Caco-2 (cell line): ENCODE measurements at places on chromosomes 7 and 10.

DNA sequence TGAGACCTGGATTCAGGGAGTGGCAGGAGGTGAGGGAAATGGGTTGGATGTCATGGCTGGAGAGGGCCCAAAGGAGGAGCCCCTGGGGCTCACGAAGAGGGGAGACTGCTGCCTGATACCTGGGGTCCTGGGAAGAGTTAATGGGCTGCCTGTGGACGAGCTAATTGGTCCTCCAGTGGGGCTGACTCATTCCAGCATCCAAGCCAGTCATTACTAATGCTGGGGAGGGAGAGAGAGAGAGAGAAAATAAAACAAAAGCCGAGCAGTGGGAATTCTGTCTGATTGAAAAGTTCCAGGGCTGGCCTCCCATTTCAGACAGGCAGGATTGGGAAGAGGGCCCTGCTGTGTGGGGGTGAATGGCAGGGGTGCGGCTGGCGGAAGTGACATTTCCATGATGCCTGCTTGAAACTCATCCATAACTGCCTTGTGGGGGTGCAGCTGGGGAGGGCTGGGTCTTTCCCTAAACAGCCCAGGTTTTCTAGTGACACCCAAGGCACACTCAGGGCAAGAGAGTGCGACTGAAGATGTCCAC lies 297.8 kb downstream of the RPS24 start:
- no peak for DNase-seq

DNA sequence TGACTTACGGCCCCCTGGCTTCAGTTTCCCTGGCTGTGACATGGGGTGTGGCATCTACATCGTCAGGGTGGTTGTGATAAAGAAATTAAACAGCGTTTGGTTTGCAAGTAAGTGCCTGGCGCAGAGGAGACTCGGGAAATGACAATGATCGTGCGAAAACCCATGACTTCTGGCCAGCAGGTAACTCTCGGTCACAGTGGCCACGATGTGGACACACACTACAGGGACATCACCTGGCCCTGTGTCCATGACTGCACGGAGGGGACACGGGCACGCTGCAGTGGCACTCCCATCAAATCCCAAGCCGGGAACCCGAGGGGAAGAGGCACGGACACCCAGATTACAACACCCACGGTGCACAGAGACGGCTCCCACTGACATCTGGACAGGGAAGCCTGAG lies 28.7 kb downstream of the PAPOLB start:
- DNase-seq, result no peak

- DNase-seq, result no peak
Observed at GRCh38 chr7:50856806-50857205, 74.1 kb upstream of the GRB10 start.

DNA sequence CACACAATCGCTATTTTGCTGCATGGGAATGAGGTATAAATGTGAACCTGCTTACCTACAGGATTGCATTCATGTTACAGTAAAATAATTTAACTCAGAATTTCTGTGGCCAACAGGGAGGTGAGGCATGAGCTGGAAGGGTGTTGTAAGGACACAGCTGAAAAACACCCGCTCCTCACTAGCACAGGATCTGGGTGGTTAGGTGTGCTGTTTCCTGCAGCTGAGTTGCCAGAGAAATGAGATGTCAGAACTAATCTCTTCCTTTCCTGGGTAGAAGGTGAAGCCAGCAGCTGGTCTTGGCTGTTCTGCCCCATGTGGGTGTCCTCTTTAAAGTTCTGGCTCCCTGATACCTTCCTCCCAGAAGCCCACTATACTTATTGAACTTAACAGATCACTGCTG lies 39.0 kb upstream of the ZNF438 start:
- DNase-seq, result no peak

- DNase-seq, result no peak
Observed at GRCh38 chr10:45238896-45239295, 76.5 kb downstream of the OR13A1 start.

DNA sequence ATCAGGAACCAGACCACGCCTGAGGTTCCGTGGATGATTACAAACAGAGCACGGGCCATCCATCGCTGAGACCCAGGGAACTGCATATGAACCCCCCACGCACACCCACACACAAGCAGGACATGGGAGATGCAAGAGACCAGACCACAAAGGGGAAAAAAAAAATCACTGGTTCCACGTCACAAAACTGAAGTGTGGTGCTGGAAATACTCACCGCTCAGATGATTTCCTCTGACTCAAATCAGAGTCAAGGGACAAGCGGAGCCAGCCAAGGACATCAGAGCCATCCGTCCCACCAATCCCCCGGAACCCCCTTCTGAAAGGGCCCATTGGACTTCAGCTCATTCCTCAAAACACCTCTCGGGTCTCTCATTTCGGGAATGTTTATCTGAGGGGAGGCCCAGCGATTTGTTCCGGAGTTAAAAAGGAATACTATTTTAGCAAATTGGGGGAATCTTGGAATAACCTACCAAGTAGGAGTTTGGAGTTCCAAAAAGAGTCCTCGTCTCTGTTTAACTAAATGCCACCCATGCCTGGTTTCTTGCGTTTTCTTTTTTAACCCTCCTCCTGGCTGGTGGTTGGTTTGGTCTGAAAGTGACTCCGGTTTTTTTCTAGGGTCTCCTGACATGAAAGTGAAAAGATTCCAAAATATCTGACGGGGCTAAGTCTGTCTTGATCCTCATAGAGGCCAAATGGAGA lies 15.0 kb downstream of the SNX8 start:
- DNase-seq, result no peak

DNA sequence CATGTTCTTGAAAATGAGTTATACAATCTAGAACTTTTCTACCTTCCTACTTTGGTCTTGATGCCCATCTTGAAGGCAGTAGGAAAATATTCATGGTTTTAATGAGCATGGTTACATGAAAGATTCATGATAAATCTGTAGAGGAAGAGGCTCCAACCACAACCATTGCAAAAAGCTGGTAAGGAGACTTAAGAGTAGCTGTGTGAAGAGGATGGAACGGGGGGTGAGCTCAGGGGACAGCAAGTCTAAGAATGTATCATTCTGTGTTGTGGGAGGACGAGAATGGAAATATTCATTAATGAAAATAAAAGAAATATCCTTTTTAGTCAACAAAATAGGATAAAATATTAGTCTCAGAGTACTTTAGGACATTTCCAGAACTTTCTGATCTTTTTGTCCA lies 81.1 kb downstream of the BMPER start:
- no peak for DNase-seq

GRCh38 chr7:132103718-132104117 lies 472.6 kb downstream of the PLXNA4 start:
- no peak for DNase-seq

GRCh38 chr7:36509962-36510361 lies 120.3 kb downstream of the ANLN start:
- DNase-seq, result no peak

DNA sequence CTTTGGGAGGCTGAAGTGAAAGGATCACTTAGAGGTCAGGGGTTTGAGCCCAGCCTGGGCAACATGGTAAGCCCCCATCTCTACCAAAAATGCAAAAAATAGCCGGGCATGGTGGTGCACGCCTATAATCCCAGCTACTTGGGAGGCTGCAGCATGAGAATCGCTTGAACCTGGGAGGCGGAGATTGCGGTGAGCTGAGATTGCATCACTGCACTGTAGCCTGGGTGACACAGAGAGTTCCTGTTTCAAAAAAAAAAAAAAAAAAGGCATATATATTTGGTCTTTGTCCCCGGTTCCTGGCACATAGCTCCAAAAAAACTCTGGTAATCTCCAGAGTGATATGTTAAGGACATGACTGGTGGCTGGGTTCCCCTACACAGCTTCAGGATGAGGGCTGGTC lies 147.3 kb downstream of the SEC23IP start:
- DNase-seq, result no peak

GRCh38 chr7:40316176-40316575 lies 181.4 kb downstream of the SUGCT start:
- no peak for DNase-seq

- peak; percentile 86 for DNase-seq
Observed at GRCh38 chr10:123132576-123133477, 2.9 kb upstream of the HMX3 start.

GRCh38 chr10:62911210-62911963 lies 95.2 kb upstream of the EGR2 start:
- no peak for DNase-seq

- no peak for DNase-seq
Observed at GRCh38 chr10:124712704-124713407, 31.3 kb downstream of the FAM53B start.
